ENCODE measurements at places on chromosomes 11 and 22.

DNA sequence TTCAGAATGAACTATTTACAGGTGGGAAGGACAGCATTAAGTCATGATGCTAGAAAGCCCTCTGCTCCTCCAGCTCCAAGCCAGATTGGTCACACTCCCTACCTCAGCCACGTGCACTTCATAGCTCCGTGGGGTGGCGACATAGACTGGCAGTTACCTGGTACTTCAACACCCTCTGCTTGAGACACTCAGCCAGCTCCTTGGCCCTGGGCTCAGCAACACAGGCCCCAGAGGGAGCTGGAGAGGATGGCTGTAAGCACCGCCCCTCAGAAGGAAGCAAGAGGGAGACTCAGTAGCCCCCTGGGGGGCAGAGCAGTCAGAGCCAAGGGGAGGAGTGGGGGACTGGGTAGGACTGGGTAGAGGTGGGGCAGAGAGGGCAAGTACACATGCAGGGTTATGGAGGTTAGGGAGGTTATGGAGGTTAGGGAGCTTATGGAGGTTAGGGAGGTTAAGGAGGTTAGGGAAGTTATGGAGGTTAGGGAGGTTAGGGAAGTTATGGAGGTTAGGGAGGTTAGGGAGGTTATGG lies 102.1 kb upstream of the BID start:
- DNase-seq: no peak

DNA sequence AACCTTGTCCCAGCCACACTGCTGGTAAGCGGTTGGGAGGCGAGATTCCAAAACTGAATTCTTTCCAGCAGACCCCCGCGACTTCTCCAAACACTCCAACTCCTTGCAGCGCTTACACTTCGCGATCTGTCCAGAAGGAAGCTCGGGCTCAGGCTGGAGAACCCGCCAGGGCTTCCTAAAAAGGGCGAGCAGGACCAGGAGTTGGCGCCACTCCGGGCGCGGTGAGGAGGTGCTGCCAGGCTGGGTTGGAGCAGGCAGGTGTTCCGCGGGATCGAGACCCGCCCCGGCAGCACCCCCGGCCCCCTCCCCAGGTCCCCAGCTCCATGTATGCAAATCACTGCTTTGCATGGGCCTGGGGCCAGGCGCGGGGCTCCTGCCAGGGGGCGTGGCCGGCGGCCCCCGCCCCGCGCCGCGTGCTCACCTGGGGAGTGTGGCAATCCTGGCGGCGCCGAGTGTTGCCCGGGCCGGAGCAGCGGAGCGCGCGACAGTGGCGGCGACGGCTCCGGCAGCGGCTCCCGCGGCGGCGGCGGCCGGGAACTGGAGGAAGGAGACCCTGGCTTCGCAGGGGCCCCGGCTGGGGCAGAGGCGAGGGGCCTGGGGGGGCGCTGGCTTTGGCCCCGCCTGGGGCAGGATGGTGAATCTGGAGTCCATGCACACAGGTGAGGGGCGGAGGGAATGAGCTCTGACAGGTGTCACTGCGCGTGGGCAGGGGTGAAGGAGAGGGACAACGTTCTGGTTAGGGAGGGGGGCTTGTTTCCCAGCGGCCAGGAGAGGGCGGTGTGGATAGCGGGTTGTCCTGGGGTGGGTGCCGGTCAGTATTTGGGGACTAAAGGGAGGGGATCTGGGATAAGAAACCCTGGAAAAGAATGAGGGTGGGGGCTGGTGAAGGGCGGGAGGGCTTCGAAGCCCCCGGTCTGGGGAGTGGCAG lies at the start of gene POU2F3:
Gene POU2F3 (plus strand): TSS at position 428 of the 928 bp plus-strand sequence. CDS start 204 bp downstream, at position 632.
- DNase-seq: no peak

DNA sequence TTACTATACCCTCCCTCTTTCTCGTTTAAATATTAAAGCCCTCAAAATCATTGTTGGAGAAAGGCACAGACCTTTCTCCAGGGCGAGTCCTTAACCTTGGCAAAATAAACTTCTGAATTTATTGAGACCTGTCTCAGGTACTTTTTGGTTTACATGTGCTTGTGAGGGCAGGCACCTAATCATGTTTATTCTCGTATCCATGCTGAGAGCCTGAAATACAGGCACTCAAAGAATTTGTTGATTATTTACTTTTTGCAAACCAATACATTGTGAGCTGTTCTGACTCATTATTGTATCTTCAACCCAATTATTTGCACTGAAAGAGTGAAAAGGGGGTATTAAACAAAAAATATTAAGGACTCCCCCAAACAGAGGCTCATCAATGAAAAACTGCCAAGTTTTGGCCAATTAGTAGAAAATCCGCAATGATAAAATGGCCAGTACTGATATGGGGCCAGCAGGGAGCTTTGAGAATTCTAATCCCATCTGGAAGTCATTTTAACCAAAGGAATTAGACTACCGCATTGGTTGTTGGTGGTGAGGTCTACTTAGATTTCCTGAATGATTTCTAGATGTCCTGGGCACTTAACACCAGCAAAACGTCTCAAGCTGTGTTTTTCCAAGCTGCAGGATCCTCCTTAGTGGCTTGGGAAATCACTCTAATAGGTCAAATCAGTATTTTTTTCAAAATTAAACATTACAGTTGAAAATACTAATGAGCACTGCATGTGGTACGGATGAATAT lies 157.3 kb downstream of the SWAP70 start:
- no peak for DNase-seq

GRCh38 chr22:17403906-17404305 lies 34.6 kb downstream of the CECR2 start:
- DNase-seq: no peak

- no peak for DNase-seq
Observed at GRCh38 chr11:126484266-126484665, 128.8 kb downstream of the ST3GAL4 start.

GRCh38 chr11:93476796-93477195 lies 66.4 kb downstream of the SMCO4 start:
- DNase-seq: no peak

DNA sequence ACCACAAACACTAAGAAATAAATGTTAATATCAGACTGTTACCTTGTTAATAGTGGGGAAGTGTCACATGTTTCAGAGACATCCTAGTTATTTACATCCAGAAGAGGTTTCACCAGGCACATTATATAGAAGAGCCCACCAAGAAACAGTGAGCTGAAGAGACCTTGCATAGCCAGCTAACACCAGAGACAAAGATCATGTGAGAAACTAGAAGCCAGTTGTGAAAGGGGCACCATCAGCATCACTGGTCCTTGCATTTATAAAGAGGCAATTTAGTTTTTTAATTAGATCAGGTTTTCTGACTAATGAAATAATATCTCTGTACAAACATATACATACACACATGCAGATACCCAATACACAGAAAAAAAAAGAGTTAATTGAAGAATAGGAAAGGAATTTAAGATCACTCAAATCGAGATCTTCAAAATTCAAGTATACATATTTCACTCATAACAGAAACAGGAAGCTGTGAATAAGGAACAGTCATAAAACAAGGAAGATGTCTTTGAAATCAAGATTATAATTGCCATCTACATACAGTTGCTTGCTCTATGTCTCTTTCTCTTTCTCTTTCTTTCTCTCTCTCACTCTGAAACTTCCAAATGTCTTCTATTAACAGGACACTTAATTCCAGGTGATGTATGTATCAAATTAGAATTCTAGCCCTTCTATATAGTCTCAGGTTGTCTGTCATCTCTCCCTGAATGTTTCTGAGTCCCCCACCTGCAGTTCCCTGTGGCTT lies 348.7 kb downstream of the ETS1 start:
- no peak for DNase-seq

GRCh38 chr11:15149050-15149449 lies 34.3 kb downstream of the INSC start:
- DNase-seq: no peak

- DNase-seq: no peak
Observed at GRCh38 chr11:65291613-65292012, 23.1 kb upstream of the CDC42EP2 start.

- DNase-seq: no peak
Observed at GRCh38 chr11:65438257-65439151, 15.9 kb downstream of the NEAT1 start.

- DNase-seq: no peak
Observed at GRCh38 chr22:27517361-27518155, 284.0 kb downstream of the MN1 start.

DNA sequence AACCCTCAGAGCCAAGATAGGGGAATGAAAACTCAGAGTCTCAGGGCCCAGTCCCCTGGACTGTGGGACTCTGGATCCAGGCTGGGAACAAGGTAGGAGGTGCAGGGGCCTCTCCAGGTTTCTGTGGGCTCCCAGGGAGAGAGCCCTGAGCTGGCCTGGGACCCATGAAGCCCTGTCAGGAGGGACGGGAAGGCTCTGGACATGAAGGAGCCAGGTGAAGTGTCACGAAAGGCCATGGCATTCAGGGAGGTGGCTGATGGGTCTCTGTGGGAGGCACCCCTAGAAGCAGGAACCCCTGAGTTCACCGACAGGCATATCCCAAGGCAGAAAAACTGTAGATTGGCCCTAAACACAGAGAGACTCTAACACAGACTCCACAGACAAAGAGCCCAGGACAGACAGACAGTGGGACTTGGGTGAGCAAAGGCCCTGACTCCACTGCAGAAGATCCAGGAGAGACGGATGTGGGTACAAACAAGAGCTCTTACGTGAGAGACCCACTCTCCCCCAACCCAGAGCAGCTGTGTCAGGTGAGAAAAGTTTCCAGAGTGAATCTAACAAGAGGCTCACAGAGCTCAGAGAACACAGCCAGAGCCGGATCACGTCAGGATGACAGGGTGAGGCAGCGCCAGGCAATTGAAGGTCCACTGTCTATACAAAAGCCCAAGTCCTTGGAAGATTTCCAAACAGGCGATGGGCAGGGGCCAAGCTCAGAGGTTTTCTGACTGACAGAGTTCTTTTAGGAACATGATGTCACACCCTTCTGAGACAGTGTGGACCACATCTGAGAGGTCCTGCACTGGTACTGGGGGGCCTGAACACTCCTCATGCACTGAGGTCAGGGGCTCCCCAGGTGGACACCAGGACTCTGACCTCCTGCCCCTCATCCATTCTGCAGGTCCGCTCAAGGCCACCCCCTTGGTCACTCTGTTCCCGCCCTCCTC lies 27.4 kb downstream of the IGLL5 start:
- DNase-seq: no peak

DNA sequence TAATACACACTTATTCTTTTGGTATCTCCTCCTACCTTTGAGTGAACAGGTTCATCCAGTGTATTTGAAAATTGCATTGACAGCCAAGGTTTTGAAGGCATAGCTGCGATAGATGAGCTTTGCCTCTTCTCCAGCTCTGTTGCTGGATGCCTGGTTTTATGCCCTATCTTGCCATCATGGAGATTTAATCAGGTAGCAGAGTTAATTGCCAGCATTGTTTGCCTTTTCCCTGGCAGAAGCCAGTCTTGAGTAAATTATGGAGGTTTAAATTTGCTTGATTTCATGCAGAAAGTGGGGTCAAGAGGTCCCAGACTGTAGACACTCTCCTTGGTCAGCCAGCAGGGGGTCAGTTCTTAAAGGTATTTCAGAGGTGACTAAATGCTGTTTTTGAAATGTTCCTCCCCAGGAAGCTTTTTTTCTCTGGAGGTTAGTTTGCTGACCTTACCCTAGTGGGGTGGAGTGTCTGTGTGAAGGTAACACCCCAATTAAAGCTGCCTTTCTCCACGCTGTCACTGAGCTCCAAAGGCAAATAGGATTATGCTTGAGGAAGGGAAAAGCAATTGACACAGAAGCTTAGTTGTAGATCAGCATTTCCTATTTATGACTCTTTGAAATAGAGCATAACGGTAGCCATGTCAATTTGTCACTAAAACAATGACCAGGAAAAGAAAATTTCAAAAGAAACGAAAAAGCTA lies 96.0 kb downstream of the EXT2 start:
- no peak for DNase-seq

DNA sequence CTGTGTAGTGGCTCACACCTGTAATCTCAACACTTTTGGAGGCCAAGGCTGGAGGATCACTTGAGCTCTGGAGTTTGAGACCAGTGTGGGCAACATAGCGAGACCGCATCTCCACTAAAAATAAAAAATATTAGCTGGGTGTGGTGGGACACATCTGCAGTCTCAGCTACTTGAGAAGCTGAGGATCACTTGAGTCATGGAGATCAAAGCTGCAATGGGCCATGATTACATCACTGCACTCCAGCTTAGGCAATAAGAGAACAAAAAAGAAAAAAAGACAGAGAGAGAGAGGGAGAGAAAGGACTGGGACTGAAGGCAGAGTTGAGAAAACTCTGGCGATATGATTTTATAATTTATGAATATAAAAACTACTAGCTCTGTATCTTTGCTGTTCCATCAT lies 473.1 kb downstream of the LRRC4C start:
- no peak for DNase-seq

- DNase-seq: peak; percentile 56
Observed at GRCh38 chr22:19429950-19430889, 1.3 kb downstream of the HIRA start.

- DNase-seq: no peak
Observed at GRCh38 chr11:77217156-77217555, 84.3 kb downstream of the GDPD4 start.

DNA sequence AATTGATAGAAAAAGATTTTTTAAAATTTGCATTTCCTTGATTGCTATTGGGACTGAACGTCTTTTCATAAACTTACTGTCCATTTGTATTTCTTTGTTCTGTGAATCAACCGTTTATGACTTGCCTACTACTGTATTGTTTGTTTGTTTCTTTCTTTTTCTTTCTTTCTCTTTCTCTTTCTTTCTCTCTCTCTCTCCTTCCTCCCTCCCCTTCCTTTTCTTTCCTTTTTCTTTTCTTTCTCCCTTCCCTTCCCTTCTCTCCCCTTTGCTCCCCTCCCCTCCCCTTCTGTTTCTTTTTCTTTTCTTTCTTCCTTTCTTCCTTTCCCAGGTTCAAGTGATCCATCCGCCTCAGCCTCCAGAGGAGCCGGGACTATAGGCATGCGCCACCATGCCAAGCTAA lies 46.9 kb downstream of the NF2 start:
- DNase-seq: no peak
